ENCODE measurements at places on chromosomes 16 and 17.

- no peak for DNase-seq
Observed at GRCh38 chr16:73955255-73955654, 341.4 kb upstream of the PSMD7 start.

DNA sequence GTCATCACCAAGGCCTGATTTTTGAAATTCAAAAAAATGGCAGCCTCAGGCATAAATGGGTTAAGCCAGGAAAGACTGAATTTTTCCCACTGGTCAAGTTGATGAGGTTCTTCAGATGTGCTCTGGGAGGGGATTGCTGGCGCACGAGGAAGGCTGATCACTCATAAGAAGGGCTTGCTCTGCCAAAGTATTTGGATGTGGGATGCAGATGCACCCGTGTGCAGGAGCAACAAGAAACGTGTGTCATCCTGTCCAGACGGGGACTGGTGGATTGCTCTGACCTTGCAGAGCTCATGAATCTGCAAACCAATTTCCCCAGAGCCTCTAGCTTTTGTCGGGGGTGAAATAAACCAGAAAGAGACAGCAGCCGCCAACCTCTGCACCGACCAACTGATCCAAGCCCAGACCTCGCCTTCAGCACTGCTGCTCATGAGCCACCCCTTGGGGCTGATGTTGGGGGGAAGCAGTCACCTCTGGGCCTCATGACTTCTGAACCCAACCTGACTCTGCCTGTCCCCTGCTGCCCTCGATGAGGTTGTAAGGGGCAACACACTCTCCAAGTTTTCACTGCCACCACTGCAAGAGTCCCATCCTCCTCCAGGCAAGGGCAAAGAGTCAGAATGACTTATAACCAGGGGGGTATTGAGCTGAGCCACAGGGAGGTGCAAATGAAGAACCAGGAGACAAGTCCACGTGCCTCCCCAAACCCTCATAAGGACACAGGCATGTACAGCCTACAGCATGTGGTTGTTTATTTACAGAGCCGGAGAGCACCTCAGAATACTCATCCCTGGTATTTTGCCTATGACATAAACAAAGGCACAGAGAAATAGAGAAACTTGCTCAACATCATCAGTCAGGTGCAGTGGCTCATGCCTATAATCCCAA lies 452.0 kb downstream of the SOX9 start:
- DNase-seq, result no peak

DNA sequence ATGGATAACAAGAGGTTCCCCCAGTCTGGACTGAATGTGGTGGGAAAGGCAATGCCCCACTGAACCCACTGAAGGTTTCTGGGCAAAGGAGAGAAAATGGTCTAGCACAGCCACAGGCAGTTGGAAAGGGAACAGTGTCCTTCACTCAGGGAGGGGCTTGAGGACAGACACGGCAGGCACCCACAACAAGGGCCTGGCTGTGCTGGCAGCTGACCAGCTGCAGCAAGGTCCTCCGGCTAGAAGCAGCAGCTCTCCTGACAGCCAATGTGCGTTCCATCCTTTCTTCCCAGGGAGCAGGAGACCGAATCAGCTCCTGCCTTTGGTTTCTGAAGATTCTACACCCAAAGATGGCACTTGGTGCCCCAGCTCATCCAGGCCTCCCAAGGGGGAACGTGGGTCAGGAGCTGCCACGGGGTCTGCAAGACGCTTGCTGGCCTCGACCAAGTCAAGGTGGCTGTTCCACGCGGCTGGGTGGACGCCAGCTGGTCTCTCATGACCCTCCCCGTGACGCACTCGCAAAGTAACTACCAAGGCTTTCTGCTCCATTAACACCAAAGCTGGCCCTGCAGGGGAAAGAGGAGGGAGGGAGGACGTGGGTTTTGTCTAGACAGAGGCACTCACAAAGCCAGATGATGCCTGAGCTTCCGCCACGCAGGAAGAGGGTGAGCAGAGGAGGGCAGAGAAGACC lies 11.1 kb downstream of the ABR start:
- DNase-seq, result no peak

DNA sequence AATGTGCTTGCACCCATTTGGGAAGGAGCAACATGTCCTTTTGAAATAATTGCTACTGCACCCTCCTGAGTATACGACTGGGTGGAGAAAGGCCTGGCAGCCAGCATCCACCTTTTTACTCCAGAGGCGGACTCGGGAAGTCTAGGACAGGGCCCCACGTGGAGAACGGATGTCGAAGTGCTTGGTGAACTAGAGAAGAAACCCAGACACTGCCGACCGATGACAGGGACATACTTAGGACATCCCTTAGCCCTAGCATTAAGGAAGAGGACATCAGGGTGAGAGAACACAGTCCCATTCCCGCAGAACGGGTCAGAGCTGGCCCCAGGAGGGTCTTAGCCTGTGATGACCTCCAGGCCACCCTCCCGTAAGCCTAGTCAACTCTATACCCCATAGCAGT lies 3.8 kb downstream of the YBX2 start:
- DNase-seq, result no peak

DNA sequence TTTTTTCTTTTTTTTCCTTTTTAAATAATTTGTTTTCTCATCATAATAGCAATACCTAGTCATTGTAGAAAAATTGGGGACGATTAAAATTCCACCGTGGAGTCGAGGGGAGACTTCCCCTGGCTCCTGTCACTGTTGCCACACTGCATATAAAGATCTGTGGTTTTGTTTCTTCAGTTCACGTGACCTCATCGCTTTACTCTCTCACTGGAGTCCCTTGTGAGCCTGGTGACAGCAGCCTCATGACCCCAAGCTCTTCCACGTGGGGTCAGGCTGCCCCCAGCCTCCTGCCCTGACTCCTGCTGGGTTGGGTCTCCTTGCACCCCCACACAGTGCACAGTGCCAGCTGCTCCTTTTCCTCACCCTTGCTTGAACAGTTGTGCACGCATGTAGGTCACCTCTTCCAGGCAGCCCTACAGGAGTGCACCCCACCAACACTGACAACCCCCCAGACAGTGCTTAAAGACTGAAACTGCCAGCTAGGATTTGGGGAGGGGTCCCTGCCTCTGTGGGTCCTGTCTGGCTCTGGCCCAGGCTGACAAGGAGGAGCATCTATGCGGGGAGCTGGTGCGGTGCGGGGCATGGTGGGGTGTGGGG lies 7.3 kb upstream of the METRNL start:
- no peak for DNase-seq

- no peak for DNase-seq
Observed at GRCh38 chr17:10793256-10793655, 10.6 kb downstream of the TMEM238L start.

- no peak for DNase-seq
Observed at GRCh38 chr17:79652999-79653643, 42.3 kb upstream of the RBFOX3 start.

GRCh38 chr16:56480776-56481467 lies 29.6 kb downstream of the OGFOD1 start:
- DNase-seq, result no peak

GRCh38 chr17:19867079-19867328 lies 732 bp downstream of the ULK2 start:
- peak; percentile 82 for DNase-seq

GRCh38 chr17:15392326-15392741 lies 50.9 kb upstream of the TEKT3 start:
- DNase-seq, result no peak

- DNase-seq, result no peak
Observed at GRCh38 chr16:53511403-53512280, 8.6 kb upstream of the AKTIP start.

- DNase-seq, result no peak
Observed at GRCh38 chr16:86252596-86252995, 257.7 kb upstream of the FOXF1 start.

DNA sequence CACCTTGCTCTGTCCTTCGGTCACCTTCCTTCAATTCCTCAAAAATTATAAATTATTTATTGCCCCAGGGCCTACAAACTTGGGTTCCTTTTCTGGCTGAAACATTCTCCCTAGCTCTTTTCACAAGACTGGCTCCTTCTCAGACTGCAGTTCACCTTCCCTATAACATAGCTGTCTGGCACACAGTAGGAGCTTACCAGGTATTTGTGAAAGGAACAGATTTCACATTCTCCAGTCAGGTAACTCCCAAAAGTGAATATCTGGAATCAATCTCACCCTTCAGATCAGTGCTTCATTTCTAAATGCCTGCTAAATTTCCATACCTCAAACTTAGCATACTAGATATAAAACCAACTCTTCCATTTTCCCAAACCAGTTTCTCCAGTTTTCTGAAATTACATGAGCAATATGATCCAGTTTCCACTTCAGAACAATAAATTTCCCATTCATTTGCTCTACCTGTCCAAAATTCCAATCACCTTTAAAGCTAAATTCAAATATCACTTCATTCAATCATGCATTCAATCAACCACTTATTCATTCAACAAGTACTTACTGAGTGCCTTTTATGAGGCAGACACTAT lies 6.1 kb downstream of the RFFL start:
- DNase-seq, result no peak

GRCh38 chr17:49548051-49548505 lies 27.6 kb upstream of the NXPH3 start:
- DNase-seq, result no peak

DNA sequence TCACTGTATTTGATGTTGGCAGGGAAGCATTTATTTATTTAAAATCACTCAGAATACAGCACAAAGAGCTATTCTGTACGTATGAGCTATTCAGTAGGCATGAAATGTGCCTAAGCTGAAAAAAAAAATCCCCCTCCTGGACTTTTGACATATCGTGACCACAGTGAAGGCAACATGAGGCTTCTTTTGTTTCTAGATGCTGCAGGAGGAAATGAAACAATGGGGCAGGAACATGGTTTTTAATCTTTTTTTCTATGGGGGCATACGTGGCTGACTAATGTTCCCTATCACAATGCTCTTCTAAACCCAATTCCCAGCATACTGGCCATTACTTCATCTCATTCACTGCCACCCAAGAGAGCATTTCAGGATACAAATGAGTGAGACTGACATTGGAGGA lies 191.0 kb upstream of the PMFBP1 start:
- DNase-seq, result no peak

GRCh38 chr16:52492789-52493357 lies 54.1 kb downstream of the TOX3 start:
- no peak for DNase-seq

DNA sequence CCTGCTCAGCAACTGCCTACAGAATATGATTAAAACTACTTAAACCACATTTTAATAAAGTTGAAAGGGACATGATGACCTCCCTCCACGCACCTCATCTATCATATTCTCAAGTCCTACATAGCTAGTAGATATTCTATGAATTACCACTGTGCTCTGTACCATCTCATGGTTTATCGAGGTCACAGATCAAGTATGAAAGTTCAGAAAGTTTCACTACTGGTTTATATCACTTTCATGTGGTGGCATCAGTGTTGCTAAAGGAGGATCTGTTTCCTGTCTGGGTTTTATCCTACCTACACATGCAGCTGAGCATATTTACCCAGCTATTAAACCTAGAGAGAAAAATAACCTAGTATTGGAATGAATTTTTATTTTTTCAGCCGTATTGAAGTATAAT lies 214.9 kb upstream of the MON1B start:
- DNase-seq, result no peak

DNA sequence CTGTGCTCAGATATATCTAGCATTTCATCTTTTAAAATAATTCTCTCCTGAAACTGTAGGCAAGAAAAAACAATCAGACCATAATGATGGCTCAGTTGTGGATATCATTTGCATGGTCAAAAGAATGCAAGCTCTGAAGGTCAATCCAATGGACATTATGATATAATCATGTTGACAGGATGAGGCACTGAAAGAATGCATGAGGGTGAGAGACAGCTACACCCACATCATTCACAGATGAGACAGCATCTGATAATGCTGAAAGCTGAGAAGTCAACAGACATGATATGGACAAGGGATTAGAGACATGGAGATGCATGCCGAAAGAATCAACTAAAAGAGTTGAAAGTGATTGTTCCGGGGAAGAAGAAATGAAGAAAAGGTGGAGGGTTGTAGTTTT lies 346.4 kb upstream of the CDH5 start:
- no peak for DNase-seq

DNA sequence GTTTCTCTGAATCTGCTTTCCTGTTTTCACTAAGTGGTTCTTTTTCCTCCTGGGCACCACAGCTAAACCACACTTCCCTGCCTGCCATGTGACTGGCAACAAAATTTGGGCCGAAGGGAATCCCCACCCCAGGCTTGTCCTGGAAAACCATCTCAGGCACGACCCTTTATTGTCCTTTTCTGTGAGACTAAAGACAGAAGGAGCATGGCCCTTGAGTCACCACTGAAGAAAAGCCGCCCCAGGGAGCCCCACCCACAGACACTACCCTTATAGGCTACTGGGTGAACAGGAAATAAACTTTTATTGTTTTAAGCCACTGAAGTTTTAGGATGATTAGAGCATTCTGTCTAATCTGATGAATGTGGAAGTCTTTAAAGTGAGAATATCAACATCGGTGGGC lies 88.6 kb upstream of the BRD7 start:
- DNase-seq, result no peak

- no peak for DNase-seq
Observed at GRCh38 chr17:75130632-75131277, 787 bp downstream of the NT5C start.

GRCh38 chr17:48176471-48176855 lies 68.9 kb downstream of the SNX11 start:
- no peak for DNase-seq

GRCh38 chr17:44120851-44121605 lies 2.4 kb downstream of the HDAC5 start:
- DNase-seq, result peak; percentile 74

DNA sequence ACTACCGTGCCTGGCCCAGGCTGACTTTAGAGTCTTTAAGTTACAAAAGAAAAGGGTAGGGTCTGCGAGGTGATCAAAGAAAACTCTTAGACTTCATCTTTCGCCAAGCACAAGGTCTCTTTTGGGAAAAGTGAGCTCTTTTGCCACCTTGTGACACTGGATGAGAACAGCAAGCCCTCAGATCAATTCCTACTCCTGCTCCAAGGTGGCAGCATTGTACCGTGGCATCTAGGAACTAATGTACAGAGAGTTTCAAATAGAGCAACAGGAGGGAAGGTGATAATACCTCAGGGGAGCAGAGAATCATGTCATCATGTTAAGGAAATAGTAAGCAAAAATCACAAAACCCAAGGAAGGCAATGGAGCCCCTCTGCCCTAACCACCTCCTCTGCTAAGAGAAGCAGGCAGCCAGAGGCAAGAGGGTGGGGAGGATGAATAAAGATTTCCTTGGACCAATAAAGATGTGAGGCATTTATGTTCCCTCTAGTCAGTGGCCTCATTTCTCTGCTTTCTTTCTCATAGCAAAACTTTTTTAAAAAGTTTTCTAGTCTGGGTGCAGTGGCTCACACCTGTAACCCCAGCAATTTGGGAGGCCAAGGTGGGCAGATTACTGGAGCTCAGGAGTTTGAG lies 2.1 kb upstream of the C17orf78 start:
- no peak for DNase-seq
